CD8-positive, alpha-beta memory T cell (primary cell): ENCODE measurements at places on chromosomes 5 and 9.

- DNase-seq = no peak
Observed at GRCh38 chr9:34216325-34216724, 37.5 kb downstream of the UBAP1 start.

DNA sequence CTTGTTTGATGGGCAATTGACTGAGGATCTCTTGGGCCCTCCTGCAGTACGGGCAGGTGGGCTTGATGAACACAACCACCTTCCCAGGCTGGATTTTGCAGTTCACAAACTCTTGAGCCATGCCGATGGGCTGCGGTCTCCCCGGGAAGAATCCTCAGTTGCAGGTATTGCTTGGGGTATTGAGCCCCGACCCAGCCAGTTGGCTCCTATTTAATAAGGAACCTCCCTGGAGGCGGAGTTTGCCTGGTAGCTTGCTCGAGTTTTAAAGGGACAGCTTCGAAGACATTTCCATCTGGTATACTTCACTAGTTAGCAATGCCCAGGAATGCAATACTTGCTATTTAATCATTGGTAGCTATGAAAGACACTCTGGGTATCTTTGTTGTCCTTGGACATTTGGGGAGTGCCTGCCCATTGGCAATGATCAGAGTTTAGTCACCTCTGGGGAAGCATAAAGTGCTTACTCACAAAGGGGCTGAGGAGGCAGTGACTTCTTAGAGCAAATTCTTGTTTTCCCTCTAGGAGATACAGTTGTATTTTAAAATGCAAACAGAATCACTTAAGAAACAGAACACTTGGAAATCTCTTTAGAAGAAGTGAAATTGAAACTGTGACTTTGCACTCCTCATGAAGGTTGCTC is at the start of gene GLRX:
Gene GLRX (minus strand): TSS at position 185 of the 640 bp plus-strand sequence. CDS start 64 bp downstream, at position 121.
- peak; percentile 48 for DNase-seq

DNA sequence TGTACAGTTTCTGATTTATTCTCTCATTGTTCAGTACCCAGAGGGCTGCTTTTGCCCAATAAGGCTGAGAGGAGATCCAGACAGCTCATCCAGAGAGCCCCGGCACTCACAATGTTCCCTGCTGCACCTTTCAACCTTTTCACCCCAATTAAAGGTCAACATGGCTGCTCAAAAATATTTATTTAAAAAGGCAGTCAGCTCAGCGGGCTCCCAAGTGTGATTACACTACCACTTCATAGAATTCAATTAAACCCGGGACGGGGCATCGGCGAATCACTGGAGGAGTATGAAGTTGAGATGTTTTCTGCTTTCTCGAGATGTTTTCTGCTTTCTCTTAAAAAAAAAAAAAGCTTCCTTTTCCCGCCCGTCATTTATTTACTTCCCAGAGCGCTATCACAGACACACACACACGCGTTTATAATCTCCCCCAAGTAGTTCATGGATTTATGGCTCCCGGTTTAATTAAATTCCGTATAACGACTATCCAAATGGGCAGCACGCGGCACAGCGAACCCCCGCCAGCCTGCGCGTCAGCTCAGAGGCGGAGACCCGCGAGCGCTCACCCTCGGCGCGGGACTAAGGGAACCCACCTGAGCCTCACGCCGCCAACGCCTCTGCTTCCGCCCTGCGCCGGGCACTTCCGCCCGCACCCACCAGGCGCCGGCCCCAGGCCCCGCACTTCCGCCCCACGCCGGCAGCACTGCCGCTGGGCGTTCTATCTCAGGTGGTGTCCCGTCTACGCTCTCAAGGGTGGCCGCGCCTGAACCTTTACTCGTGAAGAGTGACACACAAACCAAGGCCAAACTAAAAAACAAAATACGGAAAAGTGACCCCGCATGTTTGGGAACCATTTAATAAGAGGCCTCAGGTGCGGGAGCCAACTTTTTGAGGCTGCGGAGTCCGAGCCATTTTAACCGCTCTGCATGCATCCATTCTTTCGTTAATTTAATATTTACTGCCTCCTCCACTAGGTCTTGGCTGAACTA is at the start of gene C5orf63:
Gene C5orf63 (minus strand): TSS at position 642 of the 986 bp plus-strand sequence. CDS start 14,507 bp downstream, outside the sequence.
- peak; percentile 31 for DNase-seq

DNA sequence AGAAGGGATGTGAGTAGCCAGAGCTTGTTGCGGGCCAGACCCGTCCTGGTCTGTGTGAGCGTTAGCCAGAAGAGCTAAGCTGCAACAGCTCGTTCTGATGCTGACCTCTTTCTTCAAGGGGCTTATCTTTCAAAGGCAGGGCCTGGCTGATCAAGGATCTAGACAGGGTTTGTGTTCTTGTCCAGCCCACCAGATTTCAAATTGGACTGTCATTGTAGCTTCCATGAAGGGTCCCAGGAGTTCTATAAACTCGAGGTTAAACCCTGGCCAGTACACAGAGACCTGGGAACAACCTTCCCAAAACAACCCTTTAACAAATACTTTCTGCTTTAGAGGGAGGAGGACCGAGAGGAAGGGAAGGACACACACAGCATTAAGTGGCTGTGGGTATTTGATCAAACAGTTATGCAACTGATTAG is 153.0 kb upstream of the TUT7 start:
- no peak for DNase-seq

GRCh38 chr5:139415869-139416268 is 12.0 kb upstream of the SPATA24 start:
- no peak for DNase-seq

DNA sequence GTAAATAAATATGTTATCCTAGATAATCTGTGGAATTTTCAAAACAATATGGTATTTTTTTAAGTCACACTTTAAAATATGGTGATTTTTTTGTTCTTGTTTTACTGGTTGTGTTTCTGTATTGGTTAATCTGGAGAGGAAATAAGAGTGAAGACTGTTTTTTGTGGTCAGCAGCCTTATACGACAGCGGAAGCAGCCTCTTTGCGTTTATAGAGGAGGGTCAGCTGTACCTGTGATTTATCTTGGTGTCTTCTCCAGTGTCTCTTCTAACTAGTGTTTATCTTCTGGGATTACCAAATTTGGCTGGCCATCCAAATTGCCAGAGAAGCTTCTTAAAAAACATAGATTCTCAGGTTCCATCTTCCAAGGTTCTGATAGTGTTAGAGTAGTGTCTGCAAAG is 58.7 kb downstream of the ICE1 start:
- no peak for DNase-seq

GRCh38 chr5:84239494-84239893 is 145.2 kb downstream of the EDIL3 start:
- DNase-seq = no peak

DNA sequence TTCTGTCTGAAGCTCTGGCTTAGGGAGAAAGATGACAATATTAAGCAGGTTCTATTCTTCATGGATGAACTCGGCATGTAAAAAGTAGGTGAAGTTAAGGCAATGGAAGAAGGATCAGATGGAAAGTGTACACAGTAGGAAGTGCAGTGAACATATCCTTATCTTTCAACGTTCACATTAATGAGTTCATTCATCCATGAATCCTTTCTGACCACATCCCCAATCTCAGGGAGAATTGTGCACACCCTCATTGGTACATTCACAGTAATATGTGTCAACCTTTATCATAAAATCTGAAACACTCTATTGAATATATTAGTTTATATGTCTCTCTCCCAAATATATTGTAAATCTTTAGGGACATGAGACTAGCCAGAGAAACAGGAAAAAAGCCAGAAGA is 5.5 kb downstream of the GIN1 start:
- no peak for DNase-seq

GRCh38 chr9:103615994-103616393 is 478.1 kb upstream of the SMC2 start:
- DNase-seq = no peak

GRCh38 chr5:78265163-78265562 is 29.3 kb downstream of the AP3B1 start:
- DNase-seq = no peak
